Astrocyte of the cerebellum (primary cell): ENCODE measurements at places on chromosomes 7 and 10.

GRCh38 chr7:47074702-47075153 lies 507.2 kb downstream of the TNS3 start:
- no peak for DNase-seq

GRCh38 chr10:3067118-3067858 lies at the start of gene PFKP:
Gene PFKP, plus strand, starts transcription at chr10:3067548. Its CDS starts 48 bp downstream, at chr10:3067596.
- DNase-seq = no peak

DNA sequence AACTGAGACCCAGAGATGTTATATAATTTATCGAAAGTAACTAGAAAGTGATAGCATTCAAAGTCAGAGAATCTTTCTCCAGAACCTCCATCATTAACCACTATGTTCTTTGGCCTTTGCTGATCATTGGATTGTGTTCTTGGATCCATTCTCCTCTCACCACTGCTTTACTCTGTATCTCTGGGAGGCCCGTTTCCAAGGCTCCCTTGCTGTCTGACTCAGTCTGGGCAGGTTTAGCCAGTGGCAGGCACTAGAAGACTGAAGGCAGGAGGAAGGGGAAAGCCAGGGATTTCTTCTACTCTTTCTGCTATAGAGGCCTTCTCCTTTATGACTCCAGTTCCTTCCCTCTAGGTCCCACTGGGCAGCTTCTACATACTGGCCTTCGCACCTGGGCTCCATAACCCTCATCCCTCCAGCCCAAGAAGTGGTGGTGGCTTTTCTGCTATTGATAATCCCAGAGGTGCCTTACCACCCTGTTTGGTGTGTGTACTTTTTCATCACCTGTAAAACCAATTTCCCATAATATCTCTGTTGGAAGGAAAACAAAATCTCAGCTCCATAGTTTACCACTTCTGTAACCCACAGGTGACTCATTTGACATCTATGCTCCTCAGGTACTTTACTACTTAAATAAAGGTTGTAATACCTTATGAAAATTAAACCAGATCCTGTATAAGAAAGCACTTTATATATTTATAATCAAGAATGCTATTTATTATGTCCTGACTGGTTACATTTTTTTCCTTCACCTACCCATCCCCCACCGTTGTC lies 36.0 kb downstream of the BCAP29 start:
- no peak for DNase-seq

DNA sequence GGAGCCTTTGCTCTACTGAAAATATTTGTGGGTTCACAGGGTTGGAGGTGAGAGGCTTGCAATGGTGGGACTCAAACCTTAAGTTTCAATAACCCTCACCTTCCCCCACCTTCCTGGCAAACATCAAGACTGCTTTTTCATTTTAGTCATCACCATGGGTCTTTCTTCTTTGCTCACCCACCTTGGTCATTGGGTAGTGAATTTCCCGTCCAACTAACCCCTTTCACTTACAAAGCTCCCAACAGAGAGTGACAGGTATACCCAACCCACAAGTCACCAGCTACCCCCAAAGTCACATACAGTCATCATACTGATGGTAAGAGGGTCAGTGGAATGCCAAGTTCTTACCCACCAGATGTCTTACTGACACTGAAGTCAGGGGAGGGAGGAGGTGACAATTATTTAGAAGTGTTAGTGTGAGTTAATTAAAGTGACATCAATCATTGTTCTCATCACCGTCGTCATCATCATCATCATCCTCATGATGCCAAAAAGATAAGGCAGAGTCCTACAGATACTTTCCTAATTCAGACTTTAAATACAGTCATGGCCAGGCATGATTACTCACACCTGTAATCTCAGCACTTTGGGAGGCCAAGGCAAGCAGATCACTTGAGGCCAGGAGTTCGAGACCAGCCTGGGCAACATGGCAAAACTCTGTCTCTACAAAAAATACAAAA lies 49.0 kb downstream of the PIK3AP1 start:
- DNase-seq = no peak

GRCh38 chr10:56351909-56352630 lies 9.0 kb downstream of the ZWINT start:
- DNase-seq = no peak
